DMS79 (cell line): ENCODE measurements at places on chromosomes 1 and 21.

GRCh38 chr1:55047611-55048010 is 8.3 kb downstream of the PCSK9 start:
- DNase-seq, result no peak

- no peak for DNase-seq
Observed at GRCh38 chr21:45019887-45020537, 54.4 kb upstream of the ADARB1 start.

- no peak for DNase-seq
Observed at GRCh38 chr1:166920561-166921475, 44.8 kb upstream of the TADA1 start.

DNA sequence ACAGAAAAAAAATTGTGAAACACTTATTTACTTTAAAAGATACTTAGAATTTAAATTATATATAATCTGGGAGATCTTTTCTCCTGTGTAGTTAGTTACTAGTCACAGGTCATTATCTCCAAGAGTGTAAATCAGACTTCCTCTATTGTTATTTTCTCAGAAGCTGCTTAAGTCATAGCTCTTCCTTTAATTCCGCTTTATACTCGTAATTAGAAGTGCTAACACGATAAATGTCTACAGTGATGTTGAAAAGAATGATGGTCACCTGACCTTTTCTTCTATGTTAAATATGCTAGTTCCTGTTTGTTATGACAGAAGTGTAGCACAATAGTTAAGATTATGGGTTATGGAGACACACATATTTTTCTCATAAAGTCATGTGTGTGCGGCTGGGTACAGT is 123.6 kb downstream of the TGFB2 start:
- DNase-seq, result no peak

DNA sequence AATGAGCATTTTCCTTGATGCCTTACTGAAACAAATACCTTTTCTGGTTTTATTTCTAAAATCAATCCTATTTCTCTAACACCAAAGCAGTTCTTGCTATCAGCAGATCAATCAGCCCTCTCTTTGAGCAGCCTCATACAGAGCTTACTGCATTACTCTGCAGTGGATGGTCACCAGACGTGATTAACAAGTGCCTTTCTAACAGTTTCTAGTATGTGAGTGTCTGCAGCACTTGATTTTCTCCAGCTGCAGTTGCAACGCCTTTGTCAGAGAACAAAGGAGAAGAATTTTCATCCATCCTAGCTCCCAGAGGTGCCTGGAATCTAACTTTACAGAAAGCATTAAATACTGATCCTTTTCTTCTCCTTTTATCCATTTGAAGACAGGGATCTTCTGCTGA is 177.3 kb upstream of the SGIP1 start:
- no peak for DNase-seq

DNA sequence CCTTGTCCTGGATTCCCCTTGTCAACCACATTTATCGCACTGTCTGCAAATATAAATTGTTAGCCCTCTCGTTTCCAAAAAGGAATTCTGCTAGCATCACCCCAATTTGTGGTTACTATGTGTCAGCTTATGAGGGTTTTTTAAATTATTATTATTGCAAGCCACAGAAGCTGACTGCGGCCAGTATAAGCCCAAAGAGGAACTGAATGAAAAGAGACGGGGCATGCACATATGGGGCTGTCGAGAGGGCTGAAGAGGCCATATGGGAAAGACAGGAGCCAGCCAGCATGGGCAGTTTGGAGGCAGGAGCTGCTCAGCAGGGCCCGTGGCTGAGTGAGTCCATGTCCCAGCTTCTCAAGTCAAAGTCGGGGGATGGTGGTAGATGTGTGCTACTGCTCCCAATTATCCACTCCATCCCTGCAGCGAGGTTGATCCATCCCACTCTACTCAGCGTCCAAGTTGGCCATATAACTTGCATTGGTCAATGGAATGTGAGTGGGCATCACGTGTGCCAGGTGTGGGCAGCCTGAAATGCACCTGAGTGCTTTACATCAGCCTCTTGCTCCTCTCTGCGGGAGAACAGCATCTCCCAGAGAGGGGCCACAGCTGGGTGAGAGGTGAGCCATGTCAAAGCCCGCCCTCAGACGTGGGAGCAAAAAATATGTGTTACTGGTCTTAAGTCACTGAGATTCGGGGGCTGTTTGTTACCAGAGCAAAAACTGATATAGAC is 37.6 kb upstream of the LDLRAP1 start:
- DNase-seq, result no peak
